A673 (cell line): ENCODE measurements at places on chromosomes 4 and X.
A peak's percentile ranks its signal among the peaks of the same experiment; 100 is the strongest.

DNA sequence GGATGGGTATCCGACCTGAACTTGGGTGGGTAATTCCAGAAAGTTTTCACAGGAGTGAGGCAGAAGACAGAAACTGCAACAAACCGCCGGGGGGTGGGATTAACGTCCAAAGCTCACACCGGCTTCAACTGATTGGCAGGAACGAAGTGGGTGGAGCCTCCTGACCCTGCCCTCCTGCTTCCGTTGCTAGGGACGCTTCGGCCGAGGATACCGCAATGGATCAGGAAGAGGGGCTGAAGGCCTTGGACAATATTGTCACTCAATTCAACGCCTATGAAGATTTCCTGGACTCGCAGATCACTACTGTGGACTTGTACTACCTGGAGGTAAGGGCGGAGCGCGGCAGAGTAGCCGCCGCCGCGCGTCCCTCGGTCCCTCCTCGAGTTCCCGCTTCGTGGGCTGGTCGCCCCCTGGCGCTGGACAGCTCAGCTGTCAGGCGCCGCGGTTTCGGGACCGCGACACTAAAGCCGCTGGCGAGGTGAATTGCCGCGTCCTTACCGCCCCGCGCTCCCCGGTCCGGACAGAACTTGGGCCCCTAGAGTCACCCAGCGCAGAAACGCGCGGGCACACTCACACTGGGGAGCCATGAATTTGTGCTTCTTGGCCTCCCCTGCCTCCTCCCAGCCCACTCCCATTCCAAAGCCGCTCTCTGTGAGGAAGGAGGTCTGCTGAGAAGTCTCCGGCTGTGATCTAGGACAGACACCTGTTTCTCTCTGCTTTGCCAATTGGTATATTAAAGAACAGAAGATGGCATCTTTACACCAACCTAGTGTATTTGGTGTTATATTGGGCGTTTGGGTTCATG, at the start of gene CFAP299:
CFAP299 (plus strand) TSS at position 177 of the 805 bp plus-strand sequence.
- peak; percentile 25 for DNase-seq

- DNase-seq: no peak
Observed at GRCh38 chrX:34598362-34598761, 58.7 kb downstream of the TMEM47 start.

- peak; percentile 90 for DNase-seq
Observed at GRCh38 chrX:18931972-18932371, 51.9 kb downstream of the PHKA2 start.

DNA sequence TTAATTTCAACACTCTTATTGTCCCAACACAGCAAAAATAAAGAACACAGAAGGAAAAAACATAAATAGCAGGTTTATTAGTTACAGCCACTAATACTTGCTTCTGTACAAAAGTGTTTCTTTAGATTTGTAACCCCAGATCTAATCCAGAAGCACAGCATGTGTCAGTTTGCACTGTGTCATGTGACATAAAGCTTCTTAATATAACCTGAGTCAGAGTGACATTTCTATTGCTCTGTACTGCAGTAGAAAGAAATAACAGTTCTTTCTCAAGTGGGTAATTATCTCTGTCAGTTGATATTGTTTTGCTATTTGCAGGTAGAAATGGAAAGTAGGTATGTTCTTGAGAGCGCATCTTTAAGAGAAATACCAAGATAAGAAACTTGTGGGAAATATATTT, 422.5 kb downstream of the ZIC3 start:
- no peak for DNase-seq

DNA sequence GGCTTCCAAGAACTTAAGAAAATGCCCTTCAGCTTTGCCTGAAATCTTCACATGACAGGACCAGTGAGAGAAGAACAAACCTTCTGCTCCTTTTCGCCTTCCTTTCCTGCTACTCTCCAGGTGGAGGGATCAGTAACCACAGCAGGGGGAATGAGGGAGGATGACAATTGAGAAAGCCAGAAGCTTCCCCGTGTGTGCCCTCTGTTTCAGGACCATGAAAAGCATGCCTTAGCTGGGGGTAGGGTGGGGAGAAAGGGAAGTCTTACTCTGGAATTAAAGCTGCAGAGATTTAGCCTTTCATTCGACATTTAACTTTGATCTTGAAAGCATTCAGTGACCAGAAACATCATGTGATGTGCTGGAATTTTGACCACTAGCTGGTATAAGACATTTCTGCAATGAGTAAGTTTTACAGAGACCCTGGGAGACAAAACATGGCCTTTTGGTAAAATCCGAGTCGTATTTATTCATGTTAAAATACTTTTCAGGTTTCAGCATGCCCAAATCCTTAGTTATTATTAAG, 10.6 kb upstream of the PUDP start:
- DNase-seq: no peak

GRCh38 chr4:40446839-40447238, 111.7 kb downstream of the CHRNA9 start:
- no peak for DNase-seq

DNA sequence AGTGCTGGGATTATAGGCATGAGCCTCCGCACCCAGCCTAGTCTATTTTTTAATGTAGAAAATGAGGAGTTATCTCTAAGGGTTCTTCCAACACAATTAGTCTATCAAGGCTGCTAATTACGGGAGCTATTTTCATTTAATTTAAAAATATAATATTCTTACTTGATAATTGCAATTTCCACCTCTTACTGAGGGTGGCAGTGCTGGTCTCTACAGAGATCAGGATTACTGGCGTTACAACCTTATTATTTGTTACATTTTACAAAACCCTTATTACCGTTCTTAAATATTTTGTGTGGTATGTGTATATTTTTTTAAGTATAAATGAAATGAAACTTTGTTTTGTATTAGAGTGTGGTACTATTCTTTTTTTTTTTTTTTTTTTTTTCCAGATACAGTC, 17.6 kb upstream of the GK start:
- DNase-seq: no peak

- DNase-seq: no peak
Observed at GRCh38 chr4:162853788-162854187, 312.9 kb downstream of the NAF1 start.

DNA sequence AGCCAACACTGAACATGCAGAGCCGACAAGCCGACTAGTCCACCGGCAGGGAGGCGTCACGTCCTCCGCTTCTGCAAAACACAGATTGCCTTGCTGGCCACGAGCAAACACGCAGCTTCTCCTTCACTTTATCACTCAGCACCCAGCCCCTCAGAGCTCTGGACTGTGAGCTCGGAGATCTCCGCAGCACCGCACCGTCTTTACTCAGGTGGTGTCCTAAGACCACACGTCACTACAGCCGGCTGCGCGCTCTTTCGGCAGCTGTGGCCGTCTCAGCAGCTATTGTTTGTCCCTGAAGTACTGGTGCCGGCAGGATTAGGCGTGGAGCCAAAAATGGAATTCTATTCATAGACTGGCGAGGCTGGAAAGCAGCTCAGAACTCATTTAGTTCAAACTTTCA, 72.0 kb downstream of the FAT1 start:
- DNase-seq: peak; percentile 87

- DNase-seq: peak; percentile 44
Observed at GRCh38 chrX:4240541-4241194, 527.2 kb upstream of the PRKX start.

DNA sequence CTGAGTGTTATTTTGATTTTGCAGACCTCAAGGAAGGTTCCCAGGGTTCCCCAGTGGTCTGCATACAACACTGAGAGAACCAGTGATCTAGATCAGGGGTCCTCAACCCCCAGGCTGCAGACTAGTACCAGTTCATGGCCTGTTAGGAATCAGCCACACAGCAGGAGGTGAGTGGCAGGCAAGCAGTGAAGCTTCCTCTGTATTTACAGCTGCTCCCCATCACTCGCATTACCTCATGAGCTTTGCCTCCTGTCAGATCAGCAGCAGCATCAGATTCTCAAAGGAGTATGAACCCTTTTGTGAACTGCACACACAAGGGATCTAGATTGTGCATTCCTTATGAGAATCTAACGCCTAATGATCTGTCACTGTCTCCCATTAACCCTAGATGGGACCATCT, 28.5 kb downstream of the EDNRA start:
- peak; percentile 62 for DNase-seq

- DNase-seq: peak; percentile 9
Observed at GRCh38 chrX:50180073-50180940, 20.5 kb downstream of the AKAP4 start.

DNA sequence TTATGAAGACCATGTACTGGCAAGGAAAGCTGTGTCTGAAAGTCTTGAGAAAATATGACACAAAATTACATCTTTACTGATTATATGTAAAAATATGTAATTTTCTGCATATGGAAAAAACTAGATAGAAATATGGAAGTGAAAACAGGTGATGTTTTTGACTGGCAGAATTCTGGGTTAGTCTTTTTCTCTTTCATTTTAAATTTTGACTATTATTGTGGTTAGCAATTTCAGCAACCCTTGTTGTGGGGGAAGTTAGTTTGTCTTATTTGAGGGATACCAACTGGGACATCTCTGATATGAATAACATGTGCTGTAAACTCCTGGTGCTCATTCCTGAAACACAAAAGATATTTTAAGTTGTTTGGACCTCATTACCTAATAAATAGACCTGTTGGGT, 49.9 kb upstream of the CPEB2 start:
- no peak for DNase-seq

- DNase-seq: no peak
Observed at GRCh38 chrX:153689654-153690465, 2.1 kb downstream of the SLC6A8 start.

DNA sequence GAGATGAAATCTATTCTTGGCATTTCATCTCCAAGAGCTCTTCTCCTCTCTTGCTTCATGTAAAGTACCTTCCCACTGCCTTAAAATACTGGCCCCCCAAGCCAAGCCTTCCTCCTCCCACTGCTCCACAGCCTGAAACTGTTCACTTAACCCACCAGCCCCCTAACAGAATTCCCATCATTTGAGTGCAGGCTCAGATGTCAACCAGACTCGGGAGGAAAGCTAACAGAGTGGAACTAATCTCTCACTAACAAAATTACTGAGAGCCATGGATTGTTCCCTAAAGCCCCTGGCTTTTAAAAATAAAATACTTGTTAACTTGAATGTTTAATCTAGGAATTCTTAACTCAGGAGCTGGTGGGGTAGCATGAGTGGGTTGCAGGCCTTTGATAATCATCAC, 7.1 kb upstream of the DCUN1D4 start:
- no peak for DNase-seq

DNA sequence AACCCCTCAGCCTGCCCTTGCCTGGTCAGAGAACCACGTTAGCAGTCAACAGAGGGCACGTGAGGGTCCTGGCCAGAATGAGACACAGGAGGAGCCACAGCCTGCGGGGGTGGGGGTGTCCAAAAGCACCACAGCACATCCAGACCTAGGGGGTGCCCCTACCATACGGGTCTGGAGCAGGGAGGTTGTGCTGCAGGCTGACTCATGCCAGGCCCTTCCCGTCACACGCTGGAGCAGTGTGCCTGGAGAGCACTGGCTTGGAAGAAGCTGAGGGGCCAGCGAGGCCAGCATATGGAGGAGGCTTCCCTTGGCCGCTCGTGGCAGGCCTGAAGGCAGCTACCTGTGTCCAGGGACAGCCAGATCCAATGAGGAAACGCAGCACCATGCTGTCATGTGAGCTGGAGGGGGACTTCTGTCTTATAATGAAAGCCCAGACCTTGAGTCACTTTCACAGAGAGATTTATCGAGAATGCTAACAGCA, 1.5 kb upstream of the IRAK1 start:
- DNase-seq: no peak

DNA sequence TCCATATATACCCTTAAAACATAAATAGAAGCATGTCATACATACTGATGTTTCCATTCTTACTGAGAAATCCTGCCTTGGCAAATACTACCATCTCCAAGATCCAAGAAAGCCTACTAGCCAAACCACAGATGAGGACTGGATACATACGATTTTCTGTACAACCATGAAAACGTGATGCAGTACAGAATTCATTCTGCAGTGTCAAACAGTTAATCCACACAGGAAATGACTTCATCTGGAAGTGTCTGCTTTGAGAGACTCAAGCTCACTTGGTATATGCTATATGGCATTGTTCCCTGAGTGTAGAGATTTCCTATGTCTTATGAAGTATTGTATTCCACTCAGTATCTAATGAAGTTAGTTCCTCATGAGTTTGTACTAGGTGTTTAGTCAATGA, 94.3 kb downstream of the CT47B1 start:
- peak; percentile 69 for DNase-seq

DNA sequence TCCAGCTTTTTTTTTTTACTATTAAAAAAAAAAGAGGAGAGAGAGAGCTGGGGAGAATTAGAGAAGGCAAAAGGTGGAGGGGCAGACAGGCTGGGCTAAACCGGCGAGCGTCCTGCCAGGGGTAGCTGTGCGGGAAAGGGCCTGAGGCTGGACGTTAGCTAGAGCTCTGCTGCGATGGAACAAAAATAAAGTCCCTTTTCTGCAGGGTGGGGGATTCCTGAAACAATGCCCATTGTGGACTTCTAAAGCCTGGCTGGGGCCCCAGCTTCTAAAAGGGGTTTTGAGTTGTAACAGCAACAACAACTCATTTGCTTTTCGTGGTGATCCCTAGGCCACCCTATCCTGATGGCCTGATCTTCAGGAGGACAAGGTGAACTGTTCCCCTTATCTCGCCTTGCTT, 311.7 kb downstream of the FBXW7 start:
- no peak for DNase-seq

GRCh38 chr4:749698-750666, 44.4 kb downstream of the PCGF3 start:
- peak; percentile 90 for DNase-seq

DNA sequence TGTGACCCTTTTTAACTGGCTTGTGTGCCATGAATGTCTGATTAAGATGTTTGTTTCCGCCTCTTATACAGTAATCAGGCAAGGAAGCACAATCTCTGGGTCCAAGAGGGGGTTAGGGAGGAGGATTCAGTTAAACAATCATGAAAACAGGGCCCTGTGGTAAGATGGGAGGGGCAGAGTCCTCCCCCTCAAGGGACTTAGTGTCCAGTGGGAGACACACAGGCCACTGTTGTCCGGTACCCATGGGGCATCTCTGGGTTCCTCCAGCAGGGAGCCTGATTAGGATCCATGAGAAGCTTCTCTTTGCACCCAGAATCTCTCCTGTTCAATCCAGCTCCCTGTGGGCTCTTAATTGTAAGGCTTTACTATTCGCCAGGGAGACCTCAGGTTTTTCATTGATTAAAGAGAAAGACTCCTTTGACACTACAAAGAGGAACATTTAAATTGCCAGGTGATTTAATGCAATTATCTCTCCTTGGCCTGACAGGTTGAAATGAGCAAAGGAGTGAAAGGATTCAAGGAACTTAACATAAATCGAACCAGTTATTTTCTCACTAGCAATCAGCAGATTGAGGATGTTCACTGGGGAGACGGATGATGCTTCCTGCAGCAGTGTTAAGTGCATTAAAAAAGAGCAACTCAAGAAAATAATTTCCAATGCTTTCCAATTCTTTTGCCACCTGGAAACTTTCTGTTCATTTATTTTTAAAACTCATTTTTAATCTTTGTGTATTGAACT, 225.4 kb downstream of the PTTG2 start:
- no peak for DNase-seq

DNA sequence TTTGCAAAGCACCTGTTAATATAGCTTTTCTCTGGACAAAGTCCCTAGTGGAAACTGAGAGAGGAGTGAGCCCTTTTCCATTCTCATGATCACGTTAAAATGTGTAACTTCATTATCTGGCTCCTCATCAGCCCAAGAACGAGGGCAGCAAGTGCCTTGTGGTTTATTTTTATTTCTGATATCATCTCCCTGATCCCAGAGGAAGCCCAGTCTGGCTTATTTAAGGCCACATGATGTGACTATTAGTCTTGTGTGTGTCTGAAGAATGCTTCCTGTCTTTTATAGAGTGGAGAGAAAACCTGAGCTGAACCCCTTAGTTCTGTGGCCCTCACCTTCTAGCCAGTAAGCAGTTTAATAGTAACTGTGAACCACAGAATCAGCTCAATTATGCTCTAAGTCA, 67.2 kb downstream of the LHFPL1 start:
- DNase-seq: no peak

GRCh38 chr4:113694008-113694407, 67.5 kb downstream of the CAMK2D start:
- DNase-seq: no peak
